ENCODE measurements at places on chromosomes 7 and 10.
A peak's percentile ranks its signal among the peaks of the same experiment; 100 is the strongest.

DNA sequence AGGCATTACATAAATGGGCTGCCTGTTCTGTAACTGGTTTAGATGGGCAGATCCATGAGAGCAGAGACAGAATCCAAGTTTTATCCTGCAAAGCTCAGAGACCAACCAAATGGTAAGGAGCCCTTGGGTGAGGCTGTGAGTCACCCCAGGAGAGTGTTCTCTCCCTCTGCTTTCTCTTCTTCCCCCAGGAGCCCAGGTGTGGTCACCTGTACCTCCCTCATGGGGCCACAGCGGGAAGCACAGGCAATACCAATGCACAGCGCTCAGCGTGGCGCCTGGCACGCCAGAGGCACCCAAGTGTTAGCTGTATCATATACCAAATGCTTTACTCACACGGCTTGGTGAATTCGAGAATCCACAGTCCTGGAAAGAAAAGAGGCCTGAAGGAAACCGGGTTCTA, 39.4 kb downstream of the CTBP2 start:
- DNase-seq: no peak

- no peak for DNase-seq
Observed at GRCh38 chr10:49047128-49047639, 68.1 kb downstream of the VSTM4 start.

GRCh38 chr7:85851571-85852193, 664.8 kb upstream of the SEMA3D start:
- DNase-seq: no peak

DNA sequence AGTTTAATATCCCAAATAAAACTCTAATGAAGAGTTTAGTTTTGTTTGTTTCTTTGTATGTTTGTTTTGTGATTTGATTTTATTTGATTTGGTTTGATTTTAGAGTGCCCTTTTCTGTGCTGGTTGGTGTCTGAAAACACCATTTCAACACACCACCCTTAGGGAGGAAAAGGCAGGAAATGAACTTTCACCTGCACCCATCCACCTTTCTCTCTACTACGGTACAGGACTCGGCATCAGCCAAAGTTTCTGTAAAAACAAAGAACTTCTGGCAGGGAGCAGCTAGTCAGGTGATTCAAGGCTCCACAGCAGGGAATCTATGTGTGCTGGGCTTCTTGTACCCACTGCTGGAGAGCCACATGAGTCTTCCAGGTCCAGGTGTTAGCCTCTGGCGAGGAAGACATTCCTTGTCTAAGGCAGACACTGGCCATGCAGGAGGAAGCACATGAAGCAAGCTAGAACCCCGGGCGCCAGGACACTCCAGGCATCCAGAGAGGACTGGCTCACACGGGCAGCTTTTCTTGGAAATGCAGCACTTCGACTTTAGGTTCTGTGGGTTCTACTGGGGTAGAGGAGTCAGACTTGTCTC, 22.1 kb upstream of the STK17A start:
- DNase-seq: no peak

- DNase-seq: no peak
Observed at GRCh38 chr7:5692112-5692844, 89.2 kb downstream of the RNF216 start.

- peak; percentile 40 for DNase-seq
Observed at GRCh38 chr10:60943316-60944057, 498 bp downstream of the RHOBTB1 start.

DNA sequence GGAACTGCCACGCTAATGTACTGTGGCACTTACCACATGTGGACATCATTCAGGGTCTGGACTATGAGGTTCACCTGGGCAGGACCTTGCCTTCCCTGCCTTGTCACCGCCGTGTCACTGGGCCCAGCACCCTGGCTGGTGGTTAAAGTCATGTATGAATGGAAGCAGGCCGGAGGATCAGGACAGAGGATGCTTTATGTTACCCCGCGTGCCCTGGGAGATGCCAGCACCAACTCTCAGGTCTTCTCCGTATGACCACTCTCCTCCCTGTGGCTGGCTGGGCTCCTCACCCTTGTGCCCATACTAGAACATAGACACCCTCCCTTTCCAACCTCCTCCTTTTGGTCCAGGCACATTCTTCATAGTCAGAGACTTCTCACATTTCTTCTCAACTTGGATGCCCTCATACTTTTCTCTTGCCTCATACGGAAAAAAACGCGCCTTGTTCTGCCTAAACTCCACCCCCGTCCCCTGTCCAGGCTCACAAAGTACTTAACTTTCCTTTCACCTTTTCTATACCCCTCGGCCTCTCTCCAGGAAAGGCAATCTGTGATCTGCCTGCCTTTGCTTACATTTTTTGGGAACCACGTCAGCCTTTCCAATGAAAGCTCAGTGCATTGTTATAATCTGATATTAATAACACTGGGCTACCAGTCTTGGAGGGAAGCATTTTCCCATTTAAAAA, 240.0 kb downstream of the TEX36 start:
- DNase-seq: no peak

- DNase-seq: no peak
Observed at GRCh38 chr7:145394126-145394525, 558.3 kb upstream of the TPK1 start.

GRCh38 chr7:118583641-118584040, 359.1 kb downstream of the ANKRD7 start:
- DNase-seq: no peak

- no peak for DNase-seq
Observed at GRCh38 chr7:102427019-102427405, 6.4 kb upstream of the ORAI2 start.

DNA sequence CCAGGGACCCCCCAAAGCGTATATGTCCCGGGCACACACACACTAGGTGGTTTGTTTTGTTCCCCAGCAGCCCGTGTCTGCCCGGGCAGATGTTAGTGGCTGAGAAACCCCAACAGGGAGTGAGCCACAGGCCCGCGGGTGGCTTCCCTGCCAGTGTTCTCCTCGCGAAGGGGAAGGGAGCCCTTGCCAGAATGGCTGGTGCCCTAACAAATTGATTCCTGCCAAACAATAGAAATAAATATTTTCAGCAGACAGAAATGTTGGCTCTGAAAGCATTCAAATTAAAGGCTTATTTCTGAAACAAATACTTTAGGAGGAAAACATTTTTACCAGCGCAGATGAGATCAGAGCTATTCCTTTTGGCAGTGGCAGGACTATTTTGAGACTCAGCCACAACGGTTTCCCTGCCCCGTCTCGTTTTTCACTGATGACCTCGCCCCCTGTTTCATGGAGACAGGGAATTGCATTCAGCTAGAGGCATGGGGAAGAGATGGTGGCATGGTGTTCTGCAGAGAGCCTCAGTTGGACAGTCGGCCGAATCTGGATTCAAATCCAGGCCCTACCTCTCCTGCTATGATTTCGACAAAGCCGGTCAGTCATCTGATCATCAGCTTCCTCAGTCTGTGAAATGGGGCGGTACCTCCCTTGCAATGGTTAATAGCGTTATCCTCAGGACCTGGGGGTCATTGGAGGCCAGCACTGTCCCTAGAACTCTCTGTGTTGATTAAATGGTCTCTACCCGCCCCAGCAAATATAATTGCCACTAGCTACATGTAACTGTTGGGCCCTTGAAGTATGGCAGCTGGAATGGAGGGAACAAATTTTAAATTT, 84.5 kb downstream of the CUX1 start:
- no peak for DNase-seq

- DNase-seq: peak; percentile 26
Observed at GRCh38 chr7:93165447-93165846, 17.3 kb upstream of the SAMD9L start.

GRCh38 chr7:125611582-125611981, 682.0 kb upstream of the POT1 start:
- DNase-seq: no peak

DNA sequence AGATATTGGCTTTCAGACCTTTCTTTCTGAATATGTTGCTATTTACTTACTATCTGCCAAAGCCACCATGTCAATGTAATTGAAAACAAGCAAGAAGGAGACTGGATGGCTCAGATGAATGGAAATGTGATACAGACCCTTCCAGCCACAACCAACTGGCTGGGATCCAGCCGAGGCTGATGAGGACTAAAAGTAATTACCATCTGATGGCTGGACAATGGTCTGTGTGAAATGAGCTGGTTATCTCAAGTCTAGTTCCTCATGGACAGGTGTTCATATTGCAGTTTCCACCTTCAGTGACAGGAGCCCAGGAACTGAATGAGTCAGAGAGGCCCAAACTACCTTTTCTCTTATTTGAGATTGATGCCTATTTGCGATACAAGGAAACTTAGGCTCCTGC, 267.5 kb downstream of the GATA3 start:
- no peak for DNase-seq

GRCh38 chr10:110226926-110227641, 19.7 kb downstream of the MXI1 start:
- peak; percentile 90 for DNase-seq

GRCh38 chr7:46953008-46953407, 628.9 kb downstream of the TNS3 start:
- DNase-seq: no peak

DNA sequence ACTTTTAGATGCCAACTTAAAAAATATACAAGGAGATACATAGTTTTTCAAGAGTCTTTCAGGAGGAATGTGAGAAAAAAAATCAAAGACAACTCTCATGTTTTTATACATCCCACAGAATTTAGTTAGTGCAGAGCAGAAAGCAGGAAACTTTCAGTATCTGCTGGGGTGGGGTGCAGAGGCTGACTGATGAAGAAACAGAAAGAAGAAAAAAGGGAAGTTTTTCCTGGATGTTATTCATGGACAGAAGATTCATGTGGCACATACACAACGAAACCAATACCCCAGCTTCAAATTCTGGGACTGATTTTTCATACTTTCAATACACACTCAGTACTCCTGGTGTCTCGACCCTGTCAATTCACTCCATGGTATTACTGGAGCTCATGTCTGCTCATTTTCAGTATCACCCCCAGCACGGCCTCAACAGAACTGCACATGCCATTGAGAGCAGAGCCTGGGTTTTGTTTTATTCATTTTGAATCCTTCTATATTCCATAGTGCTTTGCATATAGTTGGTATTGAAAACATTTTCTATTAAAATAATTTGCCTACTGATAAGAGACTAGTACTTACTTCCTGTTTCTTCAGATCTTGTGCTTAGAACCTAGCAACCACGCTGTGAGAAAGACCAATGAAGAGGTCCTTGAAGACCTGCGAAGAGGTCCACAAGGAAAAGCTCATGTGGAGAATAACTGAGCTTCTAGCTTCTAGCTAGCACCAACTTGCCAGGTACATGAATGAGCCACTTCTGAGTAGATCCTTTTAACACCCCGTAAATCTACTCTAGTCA, 49.0 kb downstream of the NDUFB2 start:
- DNase-seq: no peak

- DNase-seq: peak; percentile 24
Observed at GRCh38 chr7:116258734-116259133, 48.4 kb downstream of the TES start.

GRCh38 chr7:39433550-39433949, 132.7 kb upstream of the YAE1 start:
- no peak for DNase-seq

- DNase-seq: no peak
Observed at GRCh38 chr7:98659756-98660155, 42.7 kb downstream of the NPTX2 start.

DNA sequence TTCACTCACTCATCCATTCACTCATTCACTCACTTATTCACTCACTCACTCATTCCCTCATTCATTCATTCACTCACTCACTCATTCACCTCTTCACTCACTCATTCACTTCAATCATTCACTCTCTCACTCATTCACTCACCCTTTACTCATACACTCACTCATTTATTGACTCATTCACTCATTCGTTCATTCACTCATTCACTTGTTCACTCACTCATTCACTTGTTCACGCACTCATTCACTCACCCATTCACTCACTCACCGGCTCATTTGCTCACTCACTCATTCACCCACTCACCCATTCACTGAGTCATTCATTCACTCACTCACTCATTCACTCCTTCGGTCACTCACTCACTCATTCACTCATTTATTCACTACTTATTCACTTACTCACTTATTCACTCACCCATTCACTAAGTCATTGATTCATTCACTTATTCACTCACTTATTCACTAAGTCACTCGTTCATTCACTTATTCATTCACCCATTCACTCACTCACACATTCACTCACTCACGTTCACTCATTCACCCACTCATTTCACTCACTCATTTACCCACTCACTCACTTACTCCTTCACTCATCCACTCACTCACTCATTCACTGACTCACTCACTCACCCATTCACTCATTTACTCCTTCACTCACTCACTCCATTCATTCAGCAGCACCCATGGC, 4.7 kb upstream of the PFKP start:
- no peak for DNase-seq

DNA sequence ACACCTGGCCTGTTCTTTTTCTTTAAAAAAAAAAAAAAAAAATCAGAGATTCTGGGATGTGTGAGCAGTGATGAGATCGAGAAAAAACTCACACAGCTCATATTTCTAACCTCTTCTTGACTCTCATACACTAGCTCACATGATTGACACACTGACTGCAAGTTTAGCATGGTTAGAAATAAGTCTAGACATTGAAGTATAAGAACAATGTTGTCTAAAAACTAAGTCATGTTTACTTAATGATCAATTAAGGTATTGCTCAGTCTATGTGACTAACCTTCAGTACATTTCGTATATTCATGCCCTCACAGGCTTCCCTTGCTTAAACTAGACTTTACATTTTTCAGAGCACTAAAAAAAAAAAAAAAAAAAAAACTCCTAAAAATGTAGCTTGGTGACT, 775.1 kb downstream of the GATA3 start:
- DNase-seq: no peak

DNA sequence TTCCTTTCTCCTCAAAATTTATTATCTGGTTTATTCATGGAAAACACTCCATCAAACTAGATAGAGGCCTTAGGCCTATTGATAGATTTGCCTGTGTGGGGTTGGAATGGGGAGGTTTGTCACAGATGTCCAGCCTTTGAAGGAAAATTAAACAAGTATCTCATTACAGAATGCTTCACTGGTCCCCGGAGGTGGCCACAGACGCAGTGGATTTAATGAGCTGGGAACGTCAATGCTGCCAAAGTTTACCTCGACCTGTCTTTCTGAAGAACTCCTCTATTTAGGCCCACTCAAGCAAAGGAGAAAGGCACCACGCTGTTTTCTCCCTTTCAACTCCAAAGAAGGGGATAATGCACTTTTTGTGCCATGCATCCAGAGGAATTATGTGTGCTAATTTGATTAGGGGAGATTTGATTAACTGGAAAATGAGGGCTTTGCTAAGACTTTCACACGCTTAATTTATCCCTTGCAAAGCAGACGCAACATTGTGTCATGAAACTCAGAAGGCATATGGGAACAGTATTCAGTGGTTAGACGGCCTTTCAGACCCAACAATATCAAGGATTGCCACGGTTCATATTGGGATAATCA, 558.8 kb upstream of the GALNT17 start:
- no peak for DNase-seq

All from GM13977 (cell line).